Substantia nigra (tissue), 51 donors: ENCODE measurements at places on chromosomes 12 and 14.

- DNase-seq = no peak
These were observed 30.8 kb downstream of the ADCK1 start for GRCh38 chr14:77830692-77831091.

- DNase-seq = no peak
These were observed 297.1 kb downstream of the PDZRN4 start for GRCh38 chr12:41485203-41485602.

GRCh38 chr14:90381999-90382451 is 14.8 kb upstream of the CALM1 start:
- no peak for DNase-seq

- DNase-seq = no peak
These were observed 39.6 kb downstream of the WIF1 start for GRCh38 chr12:65081496-65081895.

- no peak for DNase-seq
These were observed 43.8 kb downstream of the KRT80 start for GRCh38 chr12:52147964-52148463.

GRCh38 chr14:30581283-30581625 is 22.3 kb downstream of the G2E3 start:
- no peak for DNase-seq

DNA sequence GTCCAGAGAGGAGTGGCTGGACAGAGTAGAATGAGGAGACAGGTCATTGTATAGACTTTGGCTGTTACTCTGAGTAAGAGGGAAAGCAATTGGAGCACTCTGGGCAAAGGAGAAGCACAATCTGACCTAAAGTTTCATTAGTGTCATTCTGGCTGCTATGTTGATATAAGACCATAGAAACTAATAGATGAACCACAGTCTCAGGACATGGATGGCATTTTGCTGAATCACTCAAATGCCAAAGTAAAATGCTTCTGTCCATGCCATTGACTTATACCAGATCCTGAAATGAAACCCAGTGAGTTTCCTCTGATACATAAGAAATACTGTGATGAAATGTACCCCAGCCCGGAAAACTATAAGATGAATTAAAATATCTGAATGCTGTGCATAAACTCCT is 65.8 kb upstream of the COCH start:
- DNase-seq = no peak

DNA sequence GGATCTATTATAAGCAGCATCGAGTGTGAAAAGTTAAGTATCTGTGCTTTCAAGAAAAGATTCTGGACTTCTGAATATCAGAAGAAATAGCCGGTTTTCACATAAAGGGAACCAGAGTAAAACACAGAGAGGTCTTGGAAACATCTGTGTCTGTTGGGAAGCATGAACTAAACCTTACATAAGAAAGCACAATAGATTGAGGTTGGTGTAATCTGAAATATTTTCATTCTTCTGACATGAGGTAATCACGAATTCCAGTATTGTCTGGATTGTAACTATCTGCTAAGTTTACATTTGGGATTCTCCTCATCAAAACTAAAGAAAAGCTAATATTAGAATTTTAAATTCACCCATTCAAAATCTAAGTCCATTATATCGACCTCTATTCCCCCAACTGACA is 161.3 kb downstream of the CPNE8 start:
- no peak for DNase-seq

- DNase-seq = no peak
These were observed 19.8 kb upstream of the AQP2 start for GRCh38 chr12:49930515-49931288.

DNA sequence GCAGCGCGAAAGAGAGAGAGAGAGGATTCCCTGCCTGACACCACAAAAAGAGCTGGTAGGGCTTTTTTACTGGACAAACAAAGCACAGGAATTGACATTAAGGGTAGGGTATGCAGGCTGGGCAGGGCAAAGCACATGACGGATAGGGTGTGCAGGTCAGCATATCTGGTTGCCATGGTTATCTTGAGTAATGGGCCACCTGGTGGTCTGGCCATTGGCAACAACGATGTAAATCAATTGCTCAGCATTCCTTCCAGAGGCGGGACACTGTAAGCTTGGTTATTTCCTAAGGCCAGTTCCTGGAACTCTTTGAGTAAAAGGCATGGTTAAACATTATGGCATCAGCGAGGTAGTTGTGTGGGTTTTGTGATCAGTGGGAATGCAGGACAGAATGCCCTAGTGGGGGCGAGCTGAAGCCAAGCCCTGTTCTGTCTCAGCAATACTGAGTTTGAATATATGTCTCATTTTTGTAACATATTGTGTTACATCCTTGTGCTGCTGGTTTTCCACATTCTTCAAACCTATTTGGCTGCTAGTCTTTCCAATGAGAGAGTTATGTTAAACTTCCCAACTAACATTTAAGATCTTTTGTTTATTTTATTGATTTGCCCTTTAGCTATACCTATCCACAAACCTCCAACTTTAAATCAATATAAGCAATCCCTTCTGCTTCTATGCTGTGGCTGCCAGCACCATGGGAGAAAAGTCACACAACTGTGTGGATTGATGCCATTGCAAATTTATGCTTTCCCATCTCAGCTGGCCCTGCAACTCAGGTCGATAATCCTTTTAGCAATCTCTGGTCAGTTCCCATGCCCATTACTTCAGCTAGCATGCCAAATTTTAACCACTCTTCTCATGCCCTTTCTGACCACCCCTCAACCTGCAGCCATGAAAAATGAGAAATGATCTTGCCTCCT is 396.7 kb upstream of the PDE3A start:
- DNase-seq = no peak

GRCh38 chr14:93619176-93619793 is 169.0 kb downstream of the PRIMA1 start:
- DNase-seq = no peak

DNA sequence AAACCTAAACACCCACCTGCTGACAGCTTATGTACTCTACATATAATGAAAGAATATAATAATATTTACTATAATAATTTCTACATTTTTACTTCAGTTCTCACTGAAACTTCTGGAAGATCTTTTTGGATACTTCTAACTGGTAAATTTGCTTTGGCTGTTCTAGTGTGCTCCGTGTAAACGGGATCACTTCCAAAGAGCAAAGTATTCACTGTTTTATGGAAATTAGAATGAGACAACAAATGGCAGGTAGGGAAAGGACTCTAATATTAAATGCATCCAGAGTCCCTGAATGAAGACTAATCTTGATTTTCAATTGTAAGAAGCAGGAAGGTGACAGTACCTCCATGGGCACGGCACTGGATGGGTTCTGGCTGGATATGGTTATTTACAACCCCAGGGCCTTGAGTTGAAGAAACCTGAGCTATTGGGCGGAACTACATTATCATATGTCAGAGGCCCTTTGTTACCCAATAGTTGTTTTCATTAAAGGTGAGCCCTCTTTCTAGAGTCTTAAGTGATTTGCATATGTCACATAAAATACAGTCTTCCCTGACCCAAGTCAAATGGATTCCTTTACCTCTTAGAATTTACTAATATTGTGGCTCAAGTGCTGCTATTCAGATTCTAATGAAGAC is 10.7 kb downstream of the ERP29 start:
- DNase-seq = no peak

- DNase-seq = no peak
These were observed 52.6 kb upstream of the CISTR start for GRCh38 chr12:53804429-53804828.

- no peak for DNase-seq
These were observed 434.3 kb upstream of the STXBP6 start for GRCh38 chr14:25484235-25484634.

DNA sequence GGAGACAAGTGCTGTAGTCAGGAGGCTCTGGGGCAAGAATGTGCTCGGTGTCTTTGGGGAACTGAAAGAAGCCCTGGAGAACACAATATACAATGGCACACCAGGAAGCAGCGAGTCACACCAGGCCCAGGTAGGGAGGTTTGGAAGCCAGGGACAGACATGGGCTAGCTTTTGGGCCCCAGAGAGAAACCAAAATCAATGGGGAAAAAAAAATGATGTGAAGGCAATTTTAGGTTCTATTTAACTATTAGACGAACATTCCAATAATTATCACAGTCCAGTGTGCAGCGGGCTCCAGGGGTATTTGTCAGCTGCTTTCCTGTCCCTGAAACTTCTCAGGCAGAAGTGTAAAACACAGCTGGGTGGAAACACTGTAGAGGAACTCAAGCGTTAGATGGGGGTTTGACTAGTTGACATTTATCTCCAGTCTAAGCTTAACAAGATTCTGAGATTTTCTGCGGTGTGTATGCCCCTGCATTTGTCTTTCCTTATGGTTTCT is 21.8 kb upstream of the EGLN3 start:
- no peak for DNase-seq

DNA sequence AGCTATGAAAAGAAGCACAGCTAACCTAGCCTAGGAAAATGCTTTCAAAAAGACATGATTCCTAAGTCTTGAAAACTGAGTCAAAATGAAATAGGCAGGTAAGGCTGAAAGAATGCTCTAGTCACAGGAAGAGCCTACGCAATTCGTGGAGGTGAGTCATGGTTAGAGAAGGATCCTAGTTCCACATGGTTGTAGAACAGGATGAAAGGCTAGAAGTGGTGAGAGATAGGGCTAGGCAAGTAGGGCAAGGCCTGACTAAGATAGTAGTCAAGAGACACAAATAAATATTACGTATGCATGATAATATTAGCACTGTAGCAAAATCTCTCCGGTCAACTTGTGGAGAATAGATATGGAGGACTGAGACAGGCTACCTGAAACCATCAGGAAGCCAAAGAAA is 47.2 kb downstream of the PLCZ1 start:
- DNase-seq = no peak

DNA sequence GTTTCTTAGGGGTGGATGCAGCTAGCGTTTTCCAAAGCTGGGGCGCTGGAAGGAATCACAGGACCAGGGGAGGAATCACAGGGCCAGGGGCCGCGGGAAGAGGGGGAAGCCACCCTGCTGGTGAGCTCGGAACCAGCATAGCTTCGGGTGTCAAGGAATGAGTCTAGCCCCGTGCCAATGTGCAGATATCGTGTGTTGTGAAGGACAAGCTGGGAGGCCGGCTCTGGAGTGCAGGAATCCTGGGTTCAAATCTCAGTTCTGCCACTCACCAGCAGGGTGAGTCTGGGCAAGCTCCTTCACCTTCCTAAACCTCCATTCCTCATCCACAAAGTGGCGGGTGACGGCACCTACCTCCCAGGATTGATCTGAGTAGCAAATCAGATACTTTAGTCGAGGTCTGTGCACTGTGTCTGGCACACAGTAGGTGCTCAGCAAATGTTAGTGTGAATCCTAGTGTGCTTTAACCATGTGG is 53.6 kb upstream of the RIN3 start:
- no peak for DNase-seq

DNA sequence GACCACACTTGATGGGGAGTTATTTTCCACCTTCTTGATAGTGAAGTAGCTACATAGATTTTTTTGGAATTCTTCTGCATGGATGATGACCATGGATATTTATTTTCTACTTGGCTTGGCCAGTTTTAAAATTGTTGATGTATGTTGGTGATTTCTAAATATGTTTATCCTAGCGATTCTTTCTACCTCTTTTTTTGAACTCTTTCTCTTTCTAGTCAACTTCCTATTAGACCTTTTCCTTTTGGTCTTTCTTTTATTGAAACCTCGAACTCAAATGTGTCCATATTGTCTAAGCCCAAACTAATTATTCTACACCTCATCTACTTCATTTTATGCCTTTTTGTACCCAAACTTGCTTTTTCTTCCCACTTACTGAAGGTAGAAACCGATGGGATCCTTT is 37.0 kb downstream of the CCDC91 start:
- DNase-seq = no peak

DNA sequence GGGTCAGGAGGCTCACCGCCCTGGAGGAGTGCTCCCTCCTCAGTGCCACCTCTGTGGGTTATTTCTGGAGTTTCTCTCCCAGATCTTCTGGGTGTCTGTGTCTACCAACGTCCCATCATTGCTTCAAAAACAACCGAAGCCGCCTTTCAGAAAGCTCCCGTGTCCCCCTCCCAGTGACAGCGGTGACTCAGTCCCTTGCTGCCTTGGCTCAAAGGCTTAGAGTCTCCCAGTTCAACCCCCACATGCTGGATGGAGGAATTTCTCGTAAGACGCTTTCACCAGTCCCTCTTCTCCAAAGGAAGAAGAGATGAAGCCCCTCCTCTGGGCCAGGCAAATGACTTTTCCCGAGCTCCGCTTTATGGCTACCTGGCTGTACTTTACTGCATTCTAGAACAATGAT is 146.6 kb downstream of the RBM19 start:
- DNase-seq = no peak

- peak; percentile 75 for DNase-seq
These were observed 35.6 kb downstream of the CHGA start for GRCh38 chr14:92958373-92959188.

GRCh38 chr14:59768855-59769375 is 101.7 kb downstream of the RTN1 start:
- DNase-seq = no peak

GRCh38 chr12:116184763-116185162 is 92.7 kb downstream of the MED13L start:
- no peak for DNase-seq

DNA sequence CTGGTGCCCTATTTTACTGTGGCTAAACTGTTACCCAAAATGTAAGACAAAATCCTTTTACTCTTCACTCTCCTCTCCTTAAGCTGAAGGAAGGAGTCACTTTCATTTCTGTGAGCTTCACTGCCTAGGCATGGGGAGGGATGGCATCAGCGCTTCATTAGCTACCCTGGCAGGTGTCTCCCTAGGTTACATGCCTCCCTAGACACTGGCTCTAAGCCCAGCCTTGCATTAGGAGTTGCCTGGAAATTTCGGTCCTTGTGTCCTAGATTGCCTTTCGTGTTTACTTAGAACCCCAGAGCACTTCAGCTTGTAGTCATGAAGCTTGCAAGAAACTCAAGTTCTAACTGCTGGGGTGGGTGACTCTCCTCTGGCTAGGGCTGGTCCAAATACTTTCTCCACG is 520.5 kb upstream of the STXBP6 start:
- DNase-seq = no peak

DNA sequence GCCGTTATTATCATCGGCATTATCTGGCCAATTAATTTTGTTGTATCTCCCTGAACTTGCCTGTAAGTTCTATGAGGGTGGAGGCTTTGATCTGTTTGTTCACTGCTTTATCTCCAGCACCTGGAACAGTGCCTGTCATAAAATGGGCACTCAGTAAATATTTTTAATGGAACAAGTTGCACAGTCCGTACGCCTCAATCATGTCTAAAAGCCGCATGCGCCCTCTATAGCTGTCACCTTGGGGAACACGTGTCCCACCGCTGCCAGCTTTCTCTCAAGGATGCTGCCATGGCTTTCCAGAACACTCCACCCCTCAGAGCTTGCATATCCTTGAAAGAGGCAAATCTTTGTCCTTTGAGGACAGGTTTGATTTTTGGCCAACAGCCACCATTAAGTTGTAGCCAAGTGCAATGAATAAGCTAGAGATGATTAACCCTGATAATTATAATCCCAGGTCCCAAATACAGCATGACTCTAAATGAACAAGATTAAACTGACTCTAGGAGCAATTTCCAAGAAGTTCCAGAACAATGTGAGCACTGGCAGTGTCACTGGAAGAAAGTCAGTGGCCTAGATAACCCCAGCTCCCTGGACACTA is 55.1 kb downstream of the ERH start:
- DNase-seq = no peak

- no peak for DNase-seq
These were observed 88.8 kb downstream of the SINHCAF start for GRCh38 chr12:31236998-31237637.

GRCh38 chr14:78982551-78982950 is 812.4 kb downstream of the NRXN3 start:
- DNase-seq = no peak
